ENCODE measurements at places on chromosomes 1 and 21.

DNA sequence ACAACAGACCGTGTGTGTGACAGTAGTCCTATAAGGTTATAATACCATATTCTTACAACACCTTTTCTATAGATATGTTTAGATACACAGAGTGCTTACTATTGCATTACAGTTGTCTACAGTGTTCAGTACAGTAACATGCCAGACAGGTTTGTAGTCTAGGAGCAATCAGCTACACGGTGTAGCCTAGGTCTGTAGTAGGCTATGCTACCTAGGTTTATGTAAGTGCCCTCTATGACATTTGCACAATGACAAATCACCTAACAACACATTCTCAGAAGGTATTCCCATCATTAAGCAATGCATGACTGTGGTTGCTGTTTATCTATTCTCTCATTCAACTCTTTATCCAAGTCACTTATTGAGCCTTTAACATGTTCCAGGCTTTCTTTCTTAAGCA is 1.8 kb upstream of the WLS start:
- DNase-seq: no peak

- no peak for DNase-seq
These were observed 92.6 kb downstream of the PAX7 start for GRCh38 chr1:18723206-18723605.

GRCh38 chr1:111848852-111849545 is 93.3 kb downstream of the DDX20 start:
- DNase-seq: no peak

DNA sequence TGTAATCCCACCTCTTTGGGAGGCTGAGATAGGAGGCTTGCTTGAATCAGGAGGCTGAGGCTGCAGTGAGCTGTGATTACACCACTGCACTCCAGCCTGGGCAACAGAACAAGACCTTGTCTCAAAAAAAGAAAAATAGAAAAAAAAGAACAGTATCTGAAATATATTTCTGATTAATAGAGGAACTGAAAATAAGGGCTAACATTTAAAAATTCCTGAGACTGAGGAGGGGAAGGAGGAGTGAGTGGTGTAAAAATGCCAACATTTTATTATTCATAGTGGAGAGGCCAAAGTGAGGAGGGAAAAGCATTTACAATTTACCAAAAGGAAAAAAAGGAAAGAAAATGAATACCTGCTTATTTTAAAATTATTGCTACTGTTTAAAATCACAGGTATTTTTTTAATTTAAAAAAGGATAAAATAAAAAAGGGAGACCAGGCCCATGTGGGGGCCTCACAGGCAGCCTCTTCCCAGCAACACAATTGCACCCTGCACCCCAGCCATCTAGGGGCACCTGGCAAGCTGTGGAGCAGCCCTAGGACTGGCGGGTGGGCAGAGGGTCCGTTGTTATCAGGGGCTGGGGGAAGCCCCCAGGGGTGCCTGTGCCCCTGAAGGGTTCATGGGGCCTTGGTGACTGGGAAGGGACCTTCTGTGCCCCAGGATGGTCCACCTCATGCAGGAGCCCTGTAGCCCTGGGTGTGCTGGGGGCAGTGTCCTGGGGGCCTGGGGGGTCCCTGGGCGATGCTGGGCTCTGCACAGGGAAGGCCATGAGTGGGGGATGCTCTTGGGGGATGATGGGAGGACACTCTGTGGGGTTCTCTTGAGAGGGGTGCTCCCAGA is 34.8 kb upstream of the ADARB1 start:
- no peak for DNase-seq

- DNase-seq: no peak
These were observed 22.9 kb downstream of the HTR1D start for GRCh38 chr1:23194119-23194984.

DNA sequence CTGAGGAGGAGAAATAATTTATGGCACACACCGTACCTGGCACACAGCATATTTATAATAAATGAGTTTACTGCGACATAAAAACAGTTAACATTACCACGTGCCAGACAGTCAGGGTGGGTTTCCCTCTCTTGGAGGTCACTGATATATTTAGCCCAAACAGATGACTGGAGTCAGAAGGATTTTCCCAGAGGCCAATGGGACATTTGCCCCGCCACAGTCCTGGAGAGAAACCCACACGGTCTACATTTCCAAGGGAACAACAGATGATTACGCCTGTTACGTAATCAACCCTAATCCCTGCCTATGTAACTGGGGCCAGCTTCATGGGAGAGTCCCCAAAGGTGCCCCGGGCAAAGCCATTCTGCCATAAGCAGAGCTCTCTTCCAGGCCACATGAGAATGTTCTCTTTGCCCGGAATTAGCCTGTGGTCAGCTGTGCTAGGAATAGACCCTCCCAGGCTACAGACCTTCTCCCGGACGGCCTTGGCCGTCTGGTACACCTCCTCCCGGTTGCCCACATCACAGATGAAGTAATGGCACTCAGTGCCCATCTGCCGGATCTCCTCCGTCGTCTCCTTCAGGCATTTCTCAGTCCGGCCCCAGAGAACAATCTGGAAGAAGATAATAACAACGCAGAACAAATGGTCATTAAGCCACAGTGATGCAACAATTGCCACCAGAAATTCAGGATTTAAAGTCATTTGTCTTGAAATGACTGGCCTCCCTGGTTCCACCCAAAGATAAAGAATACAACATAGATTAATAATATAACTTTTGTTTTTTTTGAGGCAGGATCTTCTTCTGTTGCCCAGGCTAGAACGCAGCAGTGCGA is 37.7 kb downstream of the DHRS3 start:
- DNase-seq: no peak

DNA sequence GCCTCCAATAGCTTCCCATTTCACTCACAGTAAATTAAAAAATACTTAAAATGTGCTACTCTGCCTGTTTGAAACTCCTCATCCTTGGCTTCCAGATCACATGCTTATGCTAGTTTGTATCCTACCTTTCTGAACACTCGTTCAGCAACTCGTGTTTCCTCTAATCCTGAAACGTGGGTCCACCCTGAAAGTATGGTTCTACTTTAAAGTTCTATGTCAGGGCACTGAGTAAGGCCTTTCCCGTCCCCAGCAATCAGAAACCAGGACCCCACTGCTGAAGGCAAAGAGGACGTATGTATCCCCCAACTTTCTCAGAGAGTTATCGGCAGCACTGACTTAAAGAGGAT is 419 bp upstream of the TSEN15 start:
- no peak for DNase-seq

DNA sequence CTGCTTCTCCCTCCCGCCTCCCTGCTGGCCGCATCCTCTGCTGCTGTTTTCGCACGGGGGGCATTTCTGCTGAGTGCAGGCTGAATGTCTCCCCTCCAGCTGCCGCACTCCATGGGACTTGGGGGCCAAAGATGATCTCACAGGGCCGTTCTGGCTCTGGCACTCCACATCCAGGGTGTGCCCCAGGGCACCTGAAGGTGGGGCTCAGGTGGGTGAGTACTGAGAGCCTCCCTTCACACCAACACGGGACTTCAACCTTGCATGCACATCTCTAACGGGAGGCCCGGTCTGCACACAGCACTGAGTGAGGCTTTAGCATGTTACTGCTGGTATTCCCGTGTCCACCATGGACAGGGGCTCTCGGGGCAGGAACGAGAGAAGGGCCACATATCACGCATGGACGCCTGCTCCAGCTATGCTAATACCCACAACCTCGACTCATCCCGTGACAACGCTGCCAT is 88.9 kb downstream of the DMRTB1 start:
- DNase-seq: no peak

GRCh38 chr1:25492323-25492722 is 51.1 kb upstream of the LDLRAP1 start:
- DNase-seq: no peak

- DNase-seq: no peak
These were observed 4.7 kb upstream of the HHAT start for GRCh38 chr1:210323957-210324356.

DNA sequence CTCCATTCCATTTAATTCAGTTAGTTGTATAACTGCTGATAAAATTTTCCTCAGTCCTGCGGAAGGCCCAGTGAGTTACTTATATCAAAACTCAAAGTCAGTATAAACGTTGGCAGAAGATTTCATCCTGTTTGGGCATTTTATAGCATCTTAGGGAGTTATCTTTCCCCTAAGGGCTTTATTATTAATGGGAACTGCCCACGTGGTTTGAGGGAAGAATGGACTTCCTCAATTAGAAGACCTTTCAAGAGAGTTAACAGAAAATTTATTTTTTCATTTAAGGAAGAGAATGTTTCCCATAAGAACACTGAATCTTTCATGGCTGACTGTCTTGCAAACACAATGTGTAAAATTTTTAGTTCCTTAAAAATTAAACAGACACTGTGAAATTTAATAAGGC is 400.1 kb downstream of the NEGR1 start:
- DNase-seq: no peak

DNA sequence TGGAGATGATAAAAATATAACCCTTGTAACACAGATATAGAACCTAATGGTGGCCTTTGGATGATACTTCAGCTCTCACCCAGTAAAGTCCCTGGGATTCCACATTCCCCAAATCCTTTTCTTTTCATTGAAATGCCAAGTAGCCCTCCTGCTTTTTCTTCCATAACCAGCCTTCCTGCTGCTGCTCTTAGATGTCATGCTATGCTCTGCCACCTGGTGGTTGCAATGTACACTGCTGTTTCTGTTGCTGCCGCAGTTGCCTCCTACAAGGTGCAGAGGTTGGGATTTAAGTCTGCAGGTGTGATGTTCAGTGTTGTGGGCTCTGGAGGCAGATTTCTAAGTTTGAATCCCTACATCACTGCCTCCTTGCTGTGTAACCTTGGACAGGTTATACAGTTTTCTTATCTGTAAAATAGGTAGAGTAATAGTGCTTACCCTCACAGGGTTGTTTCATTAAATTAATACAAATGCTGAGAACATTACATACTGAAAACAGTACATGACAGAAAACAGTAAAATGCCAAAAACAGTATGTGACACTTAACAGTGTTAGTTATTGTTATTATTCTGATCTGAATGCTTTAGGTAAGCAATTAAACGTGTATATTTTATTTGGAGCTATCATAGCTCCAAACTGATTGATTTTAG is 64.3 kb downstream of the CAMSAP2 start:
- peak; percentile 77 for DNase-seq

- DNase-seq: no peak
These were observed at the start of gene FAM177B for GRCh38 chr1:222736972-222737371. TSS of gene FAM177B (plus strand) at chr1:222737202. CDS start at chr1:222746546, 9,344 bp downstream.

DNA sequence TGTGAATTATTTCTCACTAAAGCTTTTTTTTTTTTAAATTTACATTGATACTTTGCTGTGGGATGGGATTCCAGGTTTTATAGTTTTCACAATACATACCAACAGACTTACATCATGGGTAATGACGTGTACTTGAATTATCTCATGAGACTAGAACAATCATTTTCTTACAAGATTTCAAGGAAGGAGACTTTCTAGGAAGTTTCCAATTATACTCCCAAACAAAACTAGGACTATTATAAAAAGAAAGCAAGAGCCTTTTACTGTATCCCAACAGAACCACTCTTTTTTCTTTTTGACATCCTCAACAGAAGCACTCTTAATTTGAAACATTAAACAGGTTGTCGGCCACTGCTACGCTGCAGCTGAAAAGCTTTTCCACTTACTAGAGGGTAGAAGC is 48.7 kb downstream of the TESK2 start:
- no peak for DNase-seq

GRCh38 chr1:160400646-160401486 is 502 bp downstream of the VANGL2 start:
- peak; percentile 31 for DNase-seq

GRCh38 chr1:246934765-246935164 is 3.0 kb upstream of the AHCTF1 start:
- no peak for DNase-seq

DNA sequence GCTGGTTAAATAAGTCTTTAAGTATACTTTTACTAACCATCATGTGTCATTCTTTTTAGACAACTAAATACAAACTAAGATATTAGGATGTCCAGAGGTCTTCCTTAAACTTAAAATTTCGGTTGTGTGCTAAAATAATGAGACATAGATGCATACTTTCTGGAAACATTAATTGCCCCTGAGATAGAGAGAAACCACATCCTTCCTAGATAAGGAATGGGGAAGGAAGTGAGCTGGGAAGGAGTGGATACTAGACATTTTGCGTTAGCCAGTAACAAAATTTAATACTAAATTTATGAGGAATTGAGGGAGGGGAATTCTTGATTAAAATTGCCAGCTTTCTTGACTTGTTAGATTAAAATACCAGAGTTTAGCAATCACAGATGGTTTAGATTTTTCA is 37.1 kb upstream of the PTGS2 start:
- DNase-seq: no peak

GRCh38 chr1:58815069-58815685 is 31.3 kb upstream of the JUN start:
- peak; percentile 72 for DNase-seq

GRCh38 chr1:165316153-165316772 is 40.3 kb downstream of the LMX1A start:
- DNase-seq: no peak

GRCh38 chr1:165525708-165526107 is 18.1 kb upstream of the LRRC52 start:
- DNase-seq: no peak

- peak; percentile 87 for DNase-seq
These were observed at the start of gene MAN1A2 for GRCh38 chr1:117367046-117368025. TSS of gene MAN1A2 (plus strand) at chr1:117367449. CDS start at chr1:117368184, 735 bp downstream.

GRCh38 chr1:43614891-43615290 is 35.1 kb upstream of the KDM4A start:
- DNase-seq: no peak

DNA sequence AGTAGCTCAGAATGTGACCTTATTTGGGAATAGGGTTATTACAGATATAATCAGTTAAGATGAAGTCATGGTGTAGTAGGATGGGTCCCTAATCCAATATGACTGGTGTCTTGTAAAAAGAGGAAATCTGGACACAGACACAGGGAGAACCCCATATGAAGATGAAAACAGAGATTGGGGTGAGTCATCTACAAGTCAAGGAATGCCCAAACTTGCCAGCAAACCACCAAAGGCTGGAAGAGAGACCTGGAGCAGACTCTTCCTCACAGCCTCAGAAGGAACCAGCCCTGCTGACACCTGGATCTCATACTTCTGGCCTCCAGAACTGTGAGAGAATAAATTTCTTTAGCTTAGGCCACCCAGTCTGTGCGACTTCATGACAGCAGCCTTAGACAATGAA is 29.9 kb downstream of the KRTAP19-8 start:
- DNase-seq: no peak

- DNase-seq: peak; percentile 90
These were observed at the start of gene VAMP4 for GRCh38 chr1:171741872-171742576. TSS of gene VAMP4 (minus strand) at chr1:171742065. CDS start at chr1:171738414, 3,651 bp downstream.

DNA sequence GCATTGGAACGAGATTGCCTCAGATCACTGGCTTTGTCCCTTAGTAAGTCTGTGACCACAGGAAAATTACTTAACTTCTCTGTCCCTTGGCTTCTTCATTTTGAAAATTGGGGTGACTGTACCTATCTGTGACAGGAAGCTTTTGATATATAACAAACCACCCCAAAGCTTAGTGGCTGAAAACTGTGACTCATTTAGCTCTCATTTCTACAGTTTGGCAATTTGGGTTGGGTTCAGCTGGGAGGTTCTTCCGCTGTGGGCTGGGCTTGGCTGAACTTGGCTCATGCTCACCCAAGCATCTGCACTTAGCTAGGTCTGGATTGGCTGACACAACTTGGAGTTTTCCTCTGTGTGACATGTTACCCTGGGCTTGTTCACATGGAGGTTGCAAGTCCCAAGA is 14.0 kb downstream of the C1orf94 start:
- DNase-seq: no peak

- DNase-seq: no peak
These were observed 4.1 kb upstream of the ACOT11 start for GRCh38 chr1:54543729-54544496.

Data from OCI-LY7 (cell line).